GM12891 (cell line): ENCODE measurements at places on chromosomes 1 and 21.
A peak's percentile ranks its signal among the peaks of the same experiment; 100 is the strongest.

- DNase-seq, result no peak
Observed at GRCh38 chr1:27469334-27469733, 20.6 kb downstream of the WASF2 start.

- DNase-seq, result peak; percentile 18
Observed at GRCh38 chr1:51000160-51000559, 30.1 kb downstream of the CDKN2C start.

GRCh38 chr1:67590329-67590728 lies 94.7 kb upstream of the GADD45A start:
- no peak for DNase-seq

DNA sequence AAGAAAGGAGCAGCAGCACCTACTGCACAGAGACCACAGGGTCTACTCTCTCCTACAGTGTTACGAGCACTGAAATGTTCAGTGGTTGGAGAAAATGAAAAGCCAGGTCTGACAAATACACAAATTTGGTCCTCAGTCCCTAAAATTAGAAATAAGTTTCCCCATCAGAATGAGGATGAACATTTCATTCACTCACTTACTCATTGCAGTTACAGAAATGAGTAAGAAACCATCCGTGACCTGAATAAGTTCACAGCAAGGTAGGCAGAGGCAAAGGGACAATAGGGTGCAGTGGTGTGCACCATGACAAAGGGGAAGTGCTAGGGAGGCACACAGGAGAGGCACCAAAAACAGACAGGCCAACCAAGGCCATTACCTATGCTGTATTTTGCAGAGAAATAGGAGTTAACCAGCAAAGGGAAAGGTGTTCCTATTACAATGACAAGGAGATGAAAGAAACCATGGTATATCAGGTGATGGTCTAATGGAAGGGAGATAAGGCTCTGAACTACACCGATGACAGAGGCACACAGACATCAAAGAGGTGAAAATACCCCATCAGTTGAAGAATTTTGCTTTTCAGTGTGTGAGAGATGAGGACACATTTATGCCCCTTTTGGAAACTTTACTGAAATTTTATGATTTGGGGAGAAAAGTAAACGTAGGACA lies 29.4 kb downstream of the VAV3 start:
- peak; percentile 19 for DNase-seq

DNA sequence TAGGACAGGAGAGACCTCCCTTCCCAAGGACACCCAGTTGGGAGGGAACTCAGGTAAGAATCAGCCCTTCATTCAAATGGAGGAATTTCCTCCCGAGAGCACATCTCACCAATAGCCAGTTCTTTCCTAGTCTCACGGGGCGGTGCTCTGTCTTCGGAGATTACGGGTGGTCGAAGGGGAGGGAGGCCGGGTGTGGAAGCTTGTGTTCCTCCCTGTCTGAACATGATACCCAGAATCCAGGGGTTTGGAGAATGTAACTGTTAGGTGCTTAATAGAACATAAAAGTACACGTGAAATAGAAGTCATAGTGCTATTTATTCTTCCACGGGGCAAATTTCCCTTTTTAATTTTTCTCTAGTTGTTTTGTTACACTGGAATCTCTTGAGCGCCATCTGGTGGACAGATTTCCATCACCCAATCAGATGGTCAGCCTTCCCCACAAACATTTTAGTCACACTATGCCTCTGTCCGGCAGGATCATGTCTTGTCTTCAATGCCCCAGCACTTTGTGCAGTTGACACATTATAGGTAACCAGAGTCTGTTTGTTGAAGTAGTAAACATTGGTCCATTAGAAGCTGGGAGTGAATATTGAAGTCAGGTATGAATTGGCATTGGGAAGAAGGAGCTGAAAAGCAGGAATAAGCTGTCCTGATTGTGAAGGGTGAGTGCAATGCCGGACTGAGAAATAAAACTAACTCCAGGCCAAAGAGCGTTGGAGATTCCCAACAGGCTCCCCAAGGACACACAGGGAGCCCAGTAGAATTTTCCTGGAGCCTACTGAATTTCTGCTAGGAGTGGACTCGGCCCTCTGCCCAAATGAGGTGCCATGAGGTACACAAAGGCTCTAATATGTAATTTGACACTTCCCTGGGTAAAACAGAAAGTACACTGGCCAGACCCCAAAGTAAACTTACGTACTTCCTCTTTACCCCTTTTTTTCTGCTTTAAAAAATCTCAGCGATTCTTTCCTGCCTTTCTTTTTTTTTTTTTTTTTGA lies 27.6 kb upstream of the ZNF697 start:
- no peak for DNase-seq

GRCh38 chr1:24362982-24363614 lies 43.9 kb downstream of the GRHL3 start:
- DNase-seq, result no peak

- DNase-seq, result no peak
Observed at GRCh38 chr21:42833439-42833815, 45.9 kb downstream of the WDR4 start.

GRCh38 chr1:218392780-218393179 lies 47.6 kb downstream of the TGFB2 start:
- DNase-seq, result no peak

DNA sequence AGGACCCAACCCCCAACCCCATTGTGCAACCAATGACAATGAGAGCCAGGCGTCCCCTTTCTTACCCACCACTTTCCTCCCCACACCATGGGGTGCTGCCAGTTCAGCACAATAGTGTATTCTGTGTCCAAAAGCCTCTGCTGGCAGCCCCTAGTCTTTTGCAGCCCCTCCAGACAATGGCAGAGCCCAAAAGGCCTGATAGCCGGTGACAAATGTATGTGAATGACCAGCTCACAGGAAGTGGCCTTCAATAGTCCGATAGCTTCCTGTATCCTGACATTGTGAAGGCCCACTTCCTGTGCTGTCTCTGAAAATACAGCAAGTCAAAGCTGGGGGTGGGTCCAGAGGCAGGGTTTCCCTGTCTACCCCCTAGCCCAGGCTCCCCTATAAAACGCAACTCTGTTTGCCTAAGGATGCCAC lies 16.6 kb downstream of the SMIM12 start:
- no peak for DNase-seq

DNA sequence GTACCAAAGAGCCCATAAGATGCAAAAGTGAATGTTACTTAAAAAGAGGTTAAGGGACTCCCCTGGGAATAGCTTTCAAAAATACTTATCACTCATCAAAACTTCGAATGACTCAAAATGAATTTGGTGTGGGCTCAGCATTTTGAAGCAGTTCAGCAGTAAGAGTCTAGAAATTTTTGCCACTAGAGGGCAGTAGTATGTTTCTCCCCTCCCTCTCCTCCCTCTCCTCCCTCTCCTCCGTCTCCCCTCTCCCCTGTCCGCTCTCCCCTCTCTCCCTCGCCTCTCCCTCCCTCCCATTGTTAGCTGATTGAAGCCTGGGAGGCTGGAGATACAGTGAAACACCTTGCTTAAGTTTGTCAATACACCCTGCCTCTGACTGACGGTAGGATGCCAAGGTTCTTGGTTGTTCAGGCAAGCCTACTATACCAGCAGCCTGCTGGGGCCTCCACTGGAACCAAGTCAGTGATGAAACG lies 70.8 kb upstream of the TENT5C start:
- DNase-seq, result peak; percentile 17
